ENCODE measurements at places on chromosomes 6 and 20.

DNA sequence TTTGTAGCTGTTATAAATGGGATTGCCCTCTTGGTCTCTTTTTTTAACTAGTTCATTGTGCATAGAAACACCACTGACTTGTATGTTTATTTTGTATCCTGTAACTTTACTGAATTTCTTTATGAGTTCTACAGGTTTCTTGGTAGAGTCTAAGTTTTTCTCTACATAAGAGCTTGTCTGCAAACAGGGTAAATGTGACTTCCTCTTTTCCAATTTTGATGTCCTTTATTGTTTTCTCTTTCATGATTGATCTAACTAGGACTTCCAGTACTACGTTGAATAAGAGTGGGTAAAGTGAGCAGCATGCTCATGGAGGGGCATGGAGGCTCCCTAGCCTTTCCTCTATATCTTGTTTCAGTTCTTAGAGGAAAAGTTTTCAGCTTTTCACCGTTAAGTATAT lies 3.0 kb upstream of the WFDC10A start:
- no peak for DNase-seq

DNA sequence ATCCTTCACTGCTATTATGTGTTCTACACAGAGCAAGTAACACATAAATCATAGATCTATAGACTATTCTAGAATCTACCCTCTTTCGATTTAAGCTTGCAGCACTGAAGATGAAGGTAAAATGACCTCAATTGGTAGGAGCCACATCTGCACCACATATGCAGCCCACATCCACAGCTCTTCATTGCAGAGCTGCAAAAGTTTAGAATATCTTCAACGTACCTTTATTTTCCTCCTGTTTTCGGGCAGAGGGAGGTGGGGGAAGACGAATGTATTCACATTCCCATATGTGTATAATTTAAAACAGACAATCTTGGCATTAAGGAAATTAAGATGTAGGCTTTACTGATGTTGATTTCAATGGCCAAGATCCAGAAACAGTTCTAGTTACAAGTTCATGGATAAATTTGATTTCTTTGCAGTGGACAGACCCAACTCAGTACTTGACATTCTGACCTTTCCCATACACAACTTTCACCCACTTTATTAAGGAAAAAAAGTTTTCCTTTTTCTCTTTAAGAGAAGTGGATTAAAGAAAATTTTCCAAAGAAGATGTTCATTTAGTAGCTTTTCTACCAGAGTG lies 14.0 kb downstream of the EPB41L2 start:
- no peak for DNase-seq

DNA sequence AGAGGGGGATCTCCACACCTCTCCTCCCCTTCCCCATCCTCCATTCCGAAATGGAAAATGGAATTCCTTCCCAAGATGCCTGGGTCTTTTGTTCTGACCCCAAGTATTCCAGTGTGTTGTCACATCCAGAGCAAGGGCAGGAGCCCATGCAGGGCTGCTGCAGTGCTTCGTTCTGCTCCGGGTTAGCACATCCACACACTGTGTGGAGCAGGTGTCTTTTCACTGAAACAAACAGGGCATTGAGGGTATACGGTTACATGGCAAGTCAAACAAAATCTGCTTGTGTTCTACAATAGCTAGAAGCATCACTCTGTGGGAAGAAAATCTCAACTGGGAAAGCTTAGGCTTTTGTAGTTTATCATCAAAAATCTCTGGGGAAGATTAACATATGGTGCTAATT lies 56.9 kb downstream of the LYRM2 start:
- DNase-seq, result no peak

DNA sequence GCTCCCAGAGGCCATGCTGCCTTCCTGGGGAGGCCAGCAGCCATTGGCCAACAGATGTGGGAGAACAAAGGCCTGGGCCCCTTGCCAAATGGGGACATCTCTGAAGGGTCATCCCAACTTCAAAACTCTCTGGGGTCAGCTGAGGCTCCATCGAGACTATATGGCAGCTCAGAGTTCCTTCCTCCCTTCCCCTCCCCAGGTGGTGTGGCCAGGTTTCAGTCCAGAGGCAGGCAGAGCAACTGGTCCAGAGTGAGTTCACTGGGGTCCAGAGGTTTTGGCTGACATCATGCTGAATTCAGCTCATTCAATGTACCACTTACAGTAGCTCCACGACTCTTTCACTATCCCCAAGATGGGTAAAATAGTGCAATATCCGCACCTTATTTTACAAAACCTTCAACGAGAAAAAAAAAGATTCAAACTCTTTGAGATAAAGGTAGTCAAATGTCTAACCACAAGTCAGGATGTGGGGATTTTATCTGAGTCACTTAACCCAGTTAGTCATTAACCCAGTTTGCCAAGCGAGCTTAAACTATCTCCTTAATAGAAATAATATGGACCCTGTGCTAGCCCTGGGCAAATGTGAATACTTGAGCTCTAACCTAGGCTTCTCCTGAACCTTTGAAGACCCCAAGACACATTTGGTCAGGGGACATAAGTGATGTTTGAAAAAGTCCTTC lies 108.4 kb upstream of the PLEKHG1 start:
- no peak for DNase-seq

- DNase-seq, result peak; percentile 55
Observed at GRCh38 chr6:22828179-22829062, 259.1 kb downstream of the HDGFL1 start.

All from hindlimb muscle (tissue), 1 donor.